ENCODE measurements at places on chromosomes 1 and 21. TPM values are rescaled to one million over a fixed set of nuclear protein-coding genes. Genes with fewer than 3 reads are reported as not detected.

LEFTY2 gene
- total RNA-seq = not detected

KCND3 gene
- 14.2 TPM for total RNA-seq

- DNase-seq = peak; percentile 56
Observed at GRCh38 chr1:53559391-53559815, 100.2 kb downstream of the DMRTB1 start.

LY9 gene
- 80.3 TPM for total RNA-seq

DNA sequence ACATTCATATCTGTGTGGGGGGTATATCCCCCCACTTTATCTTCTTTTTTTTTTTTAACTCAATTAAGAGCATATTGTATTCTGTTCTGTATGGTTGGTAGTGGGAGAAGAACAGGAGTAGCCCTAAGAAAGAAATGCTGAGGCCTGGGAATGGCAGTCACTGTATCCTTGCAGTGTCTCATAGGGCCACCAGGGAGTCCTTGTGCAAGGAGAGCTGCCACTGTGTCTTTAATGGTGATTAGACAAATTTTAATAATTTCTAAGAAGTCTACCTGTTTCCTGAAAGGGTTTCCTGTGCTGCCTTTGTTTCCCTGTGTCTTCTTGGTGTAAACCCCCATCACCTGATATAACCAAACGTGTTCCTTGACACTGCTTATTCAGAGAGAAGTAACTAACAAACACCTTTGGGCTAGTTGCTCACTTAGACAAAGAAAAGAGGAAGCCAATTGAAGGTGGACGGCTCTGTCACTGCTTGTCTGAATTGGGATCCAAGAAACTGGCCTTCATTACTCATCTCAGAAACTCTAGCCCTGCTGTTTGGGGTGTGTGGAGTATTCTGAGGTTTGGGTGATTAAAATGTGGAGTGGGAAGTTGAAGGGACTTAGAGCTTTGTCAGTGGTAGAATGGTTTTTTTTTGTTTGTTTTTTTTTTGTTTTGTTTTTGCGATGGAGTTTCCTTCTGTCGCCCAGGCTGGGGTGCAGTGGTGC lies 15.2 kb downstream of the GIPC2 start:
- no peak for DNase-seq

GRCh38 chr21:31078216-31078615 lies 39.9 kb upstream of the KRTAP19-8 start:
- DNase-seq = no peak

TGFB2 gene
- 1.8 TPM for total RNA-seq
